CD8-positive, alpha-beta T cell (primary cell): ENCODE measurements at places on chromosomes 5 and 9. TPM values are rescaled to one million over a fixed set of nuclear protein-coding genes. Genes with fewer than 3 reads are reported as not detected.

The TMED7 gene
- total RNA-seq: 67.2 TPM

The FOXI1 gene
- not detected for total RNA-seq

The NELFB gene
- total RNA-seq: 17.6 TPM

The NPM1 gene
- total RNA-seq: 1,297 TPM

The TAS2R1 gene
- total RNA-seq: not detected

The RASGRF2 gene
- 25.6 TPM for total RNA-seq

The STKLD1 gene
- total RNA-seq: 0.92 TPM

The CD274 gene
- total RNA-seq: 3.7 TPM

The GHR gene
- not detected for total RNA-seq

The PROP1 gene
- not detected for total RNA-seq

The SIGMAR1 gene
- 9.6 TPM for total RNA-seq

The GOLPH3 gene
- total RNA-seq: 48.3 TPM

The SH3TC2 gene
- not detected for total RNA-seq

The FBLL1 gene
- total RNA-seq: not detected

The MEGF10 gene
- total RNA-seq: not detected

The KCNV2 gene
- total RNA-seq: not detected

The GDNF gene
- not detected for total RNA-seq

The ADGRD2 gene
- total RNA-seq: not detected

The MBLAC2 gene
- 3.2 TPM for total RNA-seq

The FOXD4L6 gene
- total RNA-seq: not detected

The CDC25C gene
- total RNA-seq: not detected

The GLRA1 gene
- total RNA-seq: not detected

The SERINC5 gene
- 117 TPM for total RNA-seq

The PURA gene
- total RNA-seq: 4.0 TPM

The FREM1 gene
- total RNA-seq: not detected

The MARCOL gene
- total RNA-seq: not detected

The FAM221B gene
- total RNA-seq: not detected
